ENCODE measurements at places on chromosomes 16 and 17.

GRCh38 chr17:8264836-8265542 lies 15.9 kb downstream of the PFAS start:
- no peak for DNase-seq

- DNase-seq = no peak
Observed at GRCh38 chr16:89052191-89052889, 41.3 kb upstream of the ACSF3 start.

DNA sequence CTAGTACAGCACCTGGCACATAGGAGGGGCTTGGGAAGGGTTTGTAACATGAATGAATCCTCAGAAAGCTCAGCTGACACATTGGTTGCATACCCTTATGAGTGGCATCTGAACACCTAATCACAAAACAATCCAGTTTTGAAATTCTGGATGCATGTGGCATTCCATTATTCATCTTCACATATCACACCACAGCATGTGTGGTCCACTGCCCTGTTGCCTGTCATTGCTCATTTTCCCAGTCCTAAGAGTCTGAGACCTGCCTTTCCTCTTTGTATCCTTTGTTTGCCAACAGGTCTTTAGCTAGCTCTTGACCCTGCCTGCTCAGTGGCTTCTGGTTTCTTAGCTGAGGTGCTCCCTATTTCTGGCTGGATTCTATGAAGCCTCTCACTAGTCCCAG lies 170.8 kb upstream of the ASIC2 start:
- DNase-seq = no peak

DNA sequence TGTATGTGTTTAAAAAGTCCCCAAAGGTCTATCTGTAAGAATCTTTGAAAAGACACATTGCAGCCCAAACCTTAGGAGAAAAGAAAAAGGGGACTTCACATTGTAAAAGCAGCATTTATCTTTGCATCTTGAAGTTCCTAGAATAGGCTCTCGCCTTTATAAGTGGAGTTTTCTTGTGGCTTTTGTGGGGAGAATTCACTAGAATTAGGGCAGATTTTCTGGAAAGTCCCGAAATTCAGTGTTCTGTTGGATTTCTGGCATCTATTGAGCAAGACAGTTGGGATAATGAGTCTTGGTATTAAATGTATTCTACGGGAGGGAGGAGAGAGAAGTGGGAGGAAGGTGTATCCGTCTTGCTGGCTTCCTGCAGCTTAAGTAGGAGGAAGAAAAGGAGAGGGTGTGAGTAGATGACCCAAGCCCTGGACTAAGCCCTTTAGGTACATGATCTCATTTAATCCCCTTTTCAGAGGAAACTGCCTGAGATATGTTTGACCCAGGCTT lies 62.6 kb downstream of the PRKCA start:
- no peak for DNase-seq

DNA sequence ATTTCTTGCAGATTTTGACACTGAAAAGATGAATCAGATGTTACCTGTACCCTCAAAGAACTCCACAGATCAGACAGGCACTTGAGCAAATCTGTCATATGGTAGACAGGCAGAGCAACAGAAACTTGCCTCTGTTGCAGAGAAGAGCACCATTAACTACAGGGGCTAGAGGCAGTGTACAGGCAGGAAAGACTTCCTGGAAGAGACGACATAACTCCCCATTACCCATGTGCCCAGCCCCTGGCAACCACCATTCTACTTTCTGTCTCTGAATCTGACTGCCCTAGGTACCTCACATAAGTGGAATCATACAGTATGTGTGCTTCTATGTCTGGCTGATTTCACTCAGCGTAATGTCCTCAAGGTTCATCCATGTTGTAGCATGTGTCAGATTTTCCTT lies 15.5 kb downstream of the GFOD2 start:
- no peak for DNase-seq

DNA sequence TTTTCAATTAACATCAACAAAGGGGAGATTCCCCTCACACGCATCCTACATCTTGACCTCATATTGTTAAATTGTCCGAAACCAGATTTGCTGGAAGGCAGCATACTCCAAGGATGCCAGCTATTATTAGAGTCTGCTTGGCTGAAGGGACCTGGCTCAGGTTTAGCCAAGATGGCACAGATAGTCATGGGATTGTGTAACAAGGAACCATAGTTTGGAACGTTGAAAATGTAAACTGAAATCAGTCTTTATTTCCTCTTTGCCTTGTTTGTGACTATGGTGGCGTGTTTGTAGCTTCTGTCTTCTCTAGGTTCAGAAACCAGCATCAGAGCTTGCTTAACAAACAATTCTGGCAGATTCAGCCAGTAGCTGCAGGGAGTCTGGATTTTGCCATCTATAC lies 5.9 kb downstream of the ARSG start:
- DNase-seq = no peak

DNA sequence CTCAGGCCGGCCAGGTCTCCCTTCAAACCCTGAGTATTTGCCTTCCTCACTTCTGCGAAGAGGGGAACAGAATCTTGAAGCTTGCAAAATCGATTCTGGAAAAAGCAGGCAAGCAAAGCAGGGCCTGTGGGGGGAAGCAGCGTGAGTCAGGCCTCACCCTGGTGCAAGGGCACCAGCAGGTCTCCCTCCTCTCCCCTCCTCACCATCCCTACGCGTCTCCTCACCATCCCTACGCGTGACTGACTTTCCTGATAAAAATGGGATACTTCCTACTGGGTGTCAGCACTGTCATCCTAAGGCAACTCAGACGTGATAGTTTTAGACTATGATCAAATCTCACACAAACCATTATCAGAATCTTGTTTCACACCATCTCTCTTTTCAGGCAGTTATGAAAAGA lies 12.1 kb downstream of the CMTM3 start:
- DNase-seq = no peak

GRCh38 chr16:49049191-49049590 lies 232.4 kb downstream of the CBLN1 start:
- DNase-seq = no peak

DNA sequence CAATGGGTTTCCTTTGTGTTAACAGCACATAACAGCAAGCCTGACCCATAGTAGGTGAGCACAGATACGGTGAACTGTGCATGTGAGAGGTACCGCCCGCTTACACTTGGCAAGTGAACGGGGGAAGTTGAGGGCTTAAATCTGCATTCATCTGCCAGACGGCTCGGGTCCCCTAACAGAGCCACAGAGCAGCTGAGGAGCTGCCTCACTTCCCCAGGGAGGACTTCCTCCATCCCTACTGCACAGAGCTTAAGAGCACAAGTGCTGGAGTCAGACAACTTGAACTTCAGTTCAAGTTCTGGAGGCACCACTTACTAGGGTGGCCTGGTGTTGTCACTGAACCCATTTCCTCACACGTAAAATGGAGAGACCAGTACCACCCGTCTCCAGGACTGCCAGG lies 13.4 kb downstream of the RAB5C start:
- no peak for DNase-seq

DNA sequence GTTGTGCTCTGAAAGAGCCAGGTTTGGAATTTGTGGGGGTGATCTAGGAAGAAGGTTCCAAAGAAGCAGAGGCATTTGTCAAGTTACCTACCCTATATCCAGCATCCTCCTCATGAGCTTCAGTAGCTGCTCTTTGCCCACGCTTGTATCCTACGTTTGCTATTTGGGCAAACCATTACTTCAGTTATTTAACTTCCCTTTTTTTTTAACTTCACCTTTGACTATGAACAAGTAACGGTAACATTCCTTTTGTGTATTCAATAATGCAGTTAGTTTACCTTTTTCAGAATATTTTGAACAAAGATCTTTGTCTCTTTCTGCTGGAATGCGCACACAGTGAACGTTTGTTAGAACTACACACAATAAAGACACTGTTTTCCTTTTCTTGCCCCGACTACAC lies 41.5 kb downstream of the CYB5B start:
- DNase-seq = no peak

- no peak for DNase-seq
Observed at GRCh38 chr17:68640242-68640989, 39.2 kb upstream of the FAM20A start.

- DNase-seq = no peak
Observed at GRCh38 chr17:37787055-37787757, 42.3 kb upstream of the HNF1B start.

DNA sequence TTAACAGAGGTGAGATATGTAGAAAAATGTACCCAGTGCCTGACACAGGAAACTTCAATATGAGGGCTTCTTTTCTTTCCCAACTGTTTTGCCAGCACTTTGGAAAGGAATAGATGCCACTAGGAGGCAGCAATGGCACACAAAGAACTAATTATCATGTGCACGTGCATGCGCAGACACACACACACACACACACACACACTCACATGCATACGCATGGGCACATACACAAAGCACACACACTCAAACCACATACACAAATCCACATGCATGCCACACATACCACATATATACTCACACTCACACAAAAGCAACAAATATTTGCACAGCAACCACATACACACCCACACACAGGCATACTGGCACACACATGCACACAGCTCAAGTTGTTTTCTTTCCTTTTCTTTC lies 8.8 kb upstream of the CEP112 start:
- no peak for DNase-seq

- DNase-seq = no peak
Observed at GRCh38 chr16:48231727-48232492, 12.2 kb upstream of the LONP2 start.

DNA sequence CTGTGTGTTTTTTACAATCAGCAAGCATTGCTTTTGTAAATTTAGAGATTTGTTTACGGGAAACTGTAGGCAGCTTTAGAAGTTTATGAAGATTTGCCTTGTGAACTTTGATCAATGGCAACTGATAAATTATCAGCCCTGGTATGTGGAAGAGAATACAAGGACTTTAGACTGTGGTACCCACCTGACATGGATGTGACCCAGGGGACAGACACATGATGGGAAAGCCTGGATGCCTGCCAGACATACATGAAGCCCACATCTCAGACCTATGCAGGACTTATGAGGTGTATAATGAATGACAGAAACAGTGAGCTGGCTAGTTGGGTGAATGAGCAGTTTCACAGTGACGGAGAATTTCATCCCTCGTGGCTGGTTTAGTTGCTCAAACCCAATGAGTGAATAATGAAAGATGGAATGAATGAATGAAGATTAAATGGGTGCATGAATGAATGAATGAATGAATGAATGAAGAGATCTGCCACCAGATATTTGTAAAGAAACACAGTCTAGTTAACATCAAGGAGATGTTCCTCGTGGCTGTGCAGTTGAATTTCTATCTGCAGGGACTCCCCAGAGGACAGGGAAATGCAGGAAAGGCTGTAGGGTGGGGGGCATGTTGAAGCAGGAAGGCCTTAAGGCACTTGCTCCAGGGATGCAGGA lies 7.6 kb downstream of the TMEM92 start:
- no peak for DNase-seq

DNA sequence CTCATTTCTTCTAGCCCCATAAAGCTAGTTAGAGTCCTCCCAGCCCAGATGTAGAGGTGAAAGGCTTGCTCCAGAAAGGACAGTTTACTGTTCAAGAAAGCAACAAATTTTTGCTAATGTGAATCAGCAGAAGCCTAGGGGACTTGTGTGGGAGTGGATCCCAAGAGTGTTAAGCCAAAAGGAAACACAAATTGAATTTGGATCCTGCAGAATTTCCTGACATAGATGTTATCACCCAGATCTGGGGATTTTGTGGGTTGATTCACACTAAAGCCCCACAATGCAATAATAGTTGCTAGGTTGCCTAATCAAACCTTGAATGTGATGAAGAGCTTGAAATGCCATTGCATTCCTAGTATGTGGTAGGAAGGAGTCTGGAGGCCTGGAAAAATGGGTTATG lies 135.2 kb upstream of the HS3ST3A1 start:
- no peak for DNase-seq

DNA sequence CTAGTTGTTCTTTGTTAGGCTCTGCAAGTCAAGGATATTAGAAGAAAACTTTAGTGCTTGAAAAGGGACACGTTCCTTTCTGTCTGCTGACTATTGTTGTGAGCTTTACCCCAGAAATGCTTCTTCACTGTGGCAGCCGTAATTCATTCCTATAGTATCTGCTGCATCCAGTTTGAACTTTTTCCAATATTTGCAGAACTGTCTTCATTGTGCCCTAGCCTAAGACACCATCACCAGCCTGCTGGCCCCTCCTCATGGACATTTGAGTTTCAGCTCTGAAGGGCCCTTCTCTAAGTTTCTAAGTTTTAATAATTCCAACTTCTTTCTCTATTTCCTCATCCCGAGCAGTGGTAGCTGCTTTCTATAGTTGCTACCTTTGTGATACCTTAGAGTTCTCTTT lies 91.7 kb downstream of the SLC39A11 start:
- no peak for DNase-seq

DNA sequence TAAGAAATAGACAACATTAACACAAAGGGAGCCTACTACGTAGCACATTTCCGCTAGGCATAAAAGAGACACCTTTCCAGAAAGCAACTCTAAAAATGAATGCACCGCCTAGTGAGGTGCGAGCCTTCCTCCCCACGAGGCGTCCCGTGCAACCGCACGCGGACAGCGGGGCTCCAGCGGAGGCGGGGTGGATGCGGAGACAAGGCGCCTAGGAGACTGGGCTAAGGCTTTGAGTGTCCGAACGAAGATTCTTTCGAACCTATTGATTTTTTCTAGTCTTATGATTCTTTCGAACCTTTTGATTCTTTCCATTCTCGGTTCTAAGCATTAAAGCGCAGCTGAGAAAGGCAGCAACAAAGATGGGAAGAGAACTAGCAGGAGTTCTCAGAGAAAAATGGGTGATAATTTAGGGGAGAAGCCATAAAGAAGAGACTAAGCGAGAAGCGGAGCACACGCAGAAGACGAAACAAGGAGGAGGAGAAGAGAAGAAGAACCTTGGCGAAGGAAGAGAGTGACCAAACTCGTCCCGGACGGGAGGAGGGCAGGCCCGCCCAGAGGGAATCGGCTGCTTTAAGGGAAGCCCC lies 394 bp upstream of the CPD start:
- DNase-seq = no peak

- DNase-seq = no peak
Observed at GRCh38 chr16:75107505-75107904, 9.1 kb downstream of the LDHD start.

DNA sequence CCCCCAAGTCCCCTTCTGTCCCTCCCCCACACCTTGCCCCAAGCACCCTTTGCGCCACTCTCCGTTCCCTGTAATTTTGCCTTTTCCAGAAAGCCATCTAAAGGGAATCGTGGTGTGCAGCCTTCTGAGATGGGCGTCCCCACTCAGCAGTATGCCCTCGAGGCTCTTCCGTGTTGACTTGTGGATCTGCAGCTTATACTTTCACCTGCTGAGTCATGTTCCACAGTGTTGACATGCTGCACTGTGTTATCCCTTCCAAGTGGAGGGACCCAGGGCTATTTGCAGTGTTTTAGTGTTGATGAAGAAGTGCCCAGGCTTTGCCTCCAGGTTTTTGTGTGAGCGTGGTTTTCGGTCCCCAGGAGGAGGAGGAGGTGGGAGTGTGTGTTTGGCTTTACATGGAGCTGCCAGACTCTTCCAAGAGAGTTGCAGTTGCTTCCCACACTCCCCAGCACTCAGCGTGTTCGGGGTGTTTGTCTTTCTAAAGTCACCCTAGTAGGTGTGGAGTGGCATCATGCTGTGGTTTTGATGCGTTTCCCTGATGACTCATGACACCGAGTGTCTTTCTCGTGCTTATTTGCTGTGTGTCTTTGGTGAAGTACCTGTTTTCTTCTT lies 32.1 kb upstream of the JPT2 start:
- no peak for DNase-seq

GRCh38 chr16:87963400-87963799 lies 12.2 kb downstream of the BANP start:
- DNase-seq = no peak

GRCh38 chr17:17147821-17148220 lies 58.3 kb downstream of the PLD6 start:
- DNase-seq = no peak

Data from HS-27A (cell line).